ENCODE measurements at places on chromosomes 2 and 18.
A peak's percentile ranks its signal among the peaks of the same experiment; 100 is the strongest.

DNA sequence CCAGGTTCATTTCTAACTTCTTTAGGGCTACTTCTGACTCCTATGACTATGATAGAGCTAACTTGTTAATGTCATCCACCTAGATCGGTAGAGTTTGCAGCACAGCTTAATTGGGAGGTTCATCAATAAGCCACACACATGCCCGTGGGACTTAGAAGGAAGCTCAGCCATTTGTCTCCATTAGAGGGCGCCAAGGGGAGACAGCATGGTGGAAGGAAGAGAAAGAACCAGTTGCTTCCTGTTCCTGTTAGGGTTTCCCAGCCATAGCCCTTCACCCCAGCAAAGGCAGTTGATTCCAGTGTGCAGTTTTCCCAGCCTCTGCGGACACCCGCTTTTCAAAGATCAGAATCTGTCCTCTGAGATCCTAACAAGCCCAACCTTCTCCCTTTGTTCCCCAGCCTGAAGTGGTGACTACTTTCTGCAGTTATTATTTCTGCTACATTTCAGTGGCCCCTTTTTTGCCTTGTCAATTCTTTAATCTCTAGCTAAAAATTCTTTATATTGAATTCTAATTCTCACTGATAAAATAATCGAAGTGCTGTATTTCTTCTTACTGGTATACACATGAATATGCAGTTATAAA lies 30.3 kb downstream of the MAIP1 start:
- peak; percentile 64 for DNase-seq

GRCh38 chr2:11071211-11071610 lies 84.1 kb upstream of the SLC66A3 start:
- peak; percentile 14 for DNase-seq

DNA sequence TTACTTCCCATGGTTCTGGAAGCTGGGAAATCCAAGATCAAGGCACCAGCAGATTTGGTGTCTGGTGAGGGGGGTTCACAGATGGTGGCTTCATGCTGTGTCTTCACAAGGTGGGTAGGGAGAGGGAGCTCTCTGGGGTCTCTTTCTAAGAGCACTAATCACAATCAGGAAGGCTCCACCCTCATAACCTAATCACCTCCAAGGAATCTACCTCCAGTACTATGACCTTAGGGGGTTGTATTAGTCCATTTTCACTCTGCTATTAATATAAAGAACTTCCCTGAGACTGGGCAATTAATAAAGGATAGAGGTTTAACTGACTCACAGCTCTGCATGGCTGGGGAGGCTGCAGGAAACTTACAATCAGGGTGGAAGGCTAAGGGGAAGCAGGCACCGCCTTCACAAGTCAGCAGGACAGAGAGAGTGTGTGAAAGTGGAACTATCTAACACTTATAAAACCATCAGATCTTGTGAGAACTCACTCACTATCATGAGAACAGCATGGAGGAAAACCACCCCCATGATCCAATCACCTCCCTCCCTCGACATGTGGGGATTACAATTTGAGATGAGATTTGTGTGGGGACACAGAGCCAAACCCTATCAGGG lies 17.6 kb downstream of the TBC1D8 start:
- DNase-seq, result no peak

- DNase-seq, result no peak
Observed at GRCh38 chr18:68498636-68499035, 216.3 kb downstream of the TMX3 start.

DNA sequence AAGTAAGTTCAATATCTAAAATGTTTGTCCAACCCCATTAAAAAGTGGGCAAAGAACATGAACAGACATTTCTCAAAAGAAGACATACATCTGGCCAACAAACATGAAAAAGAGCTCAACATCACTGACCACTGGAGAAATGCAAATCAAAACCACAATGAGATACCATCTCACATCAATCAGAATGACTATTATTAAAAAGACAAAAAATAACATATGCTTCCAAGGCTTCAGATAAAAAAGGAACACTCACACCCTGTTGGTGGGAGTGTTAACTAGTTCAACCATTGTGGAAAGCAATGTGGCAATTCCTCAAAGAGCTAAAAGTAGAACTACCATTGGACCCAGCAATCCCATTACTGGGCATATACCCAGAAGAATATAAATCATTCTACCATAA lies 931.1 kb downstream of the LRP1B start:
- DNase-seq, result no peak

- no peak for DNase-seq
Observed at GRCh38 chr2:230130668-230131364, 62.1 kb upstream of the SLC16A14 start.

DNA sequence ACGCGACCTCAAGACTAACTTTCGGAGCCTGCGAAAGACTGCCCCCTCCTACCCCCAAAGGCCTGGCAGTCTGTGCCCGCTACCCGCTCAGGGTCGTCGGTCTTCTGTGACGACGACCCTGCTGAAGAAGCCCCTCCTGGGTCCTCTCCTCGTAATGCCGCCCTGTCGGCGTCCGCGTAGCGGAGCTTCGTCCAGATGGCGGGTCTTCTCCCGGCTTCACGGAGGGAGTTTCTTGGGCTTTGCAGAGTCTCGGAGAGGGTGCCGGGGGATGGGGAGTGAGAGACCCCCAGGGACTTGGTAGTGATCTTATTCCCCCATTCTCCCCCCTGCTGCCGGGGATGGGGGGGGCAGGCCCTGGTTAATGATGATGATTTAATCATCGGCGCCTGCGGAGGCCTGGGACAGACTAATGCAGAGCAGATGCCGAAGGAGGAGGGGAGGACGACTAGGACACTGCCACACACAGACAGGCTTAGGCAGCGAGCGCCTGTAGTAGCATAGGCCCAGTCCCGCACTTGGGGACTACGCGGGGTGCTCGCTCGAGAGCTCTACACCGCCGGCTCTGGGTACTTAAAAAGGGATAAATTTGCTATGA lies 528 bp upstream of the PCGF1 start:
- no peak for DNase-seq

- DNase-seq, result peak; percentile 20
Observed at GRCh38 chr2:41698678-41699422, 349.0 kb upstream of the PKDCC start.

- no peak for DNase-seq
Observed at GRCh38 chr18:57922885-57923284, 119.8 kb upstream of the ATP8B1 start.

DNA sequence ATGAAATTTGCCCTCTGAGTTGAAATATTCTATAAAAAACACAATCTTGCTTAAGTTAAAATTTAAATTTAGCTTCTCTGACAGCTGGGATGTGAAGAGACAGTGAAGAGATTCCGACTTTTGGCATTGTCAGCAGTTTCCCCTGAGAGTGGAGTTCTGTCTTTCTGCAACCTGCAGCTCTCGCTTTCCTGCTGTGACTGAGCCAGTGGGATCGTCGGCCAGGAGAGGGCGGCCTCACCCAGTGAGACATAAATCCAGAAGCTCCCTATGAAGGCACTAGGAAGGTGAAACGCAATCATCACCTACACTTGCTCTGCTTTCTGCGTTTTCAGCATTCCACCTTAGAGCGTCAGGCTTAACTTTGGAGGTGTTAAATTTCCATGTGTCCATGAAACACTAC lies 75.4 kb upstream of the HNMT start:
- DNase-seq, result peak; percentile 6

GRCh38 chr18:42606886-42607495 lies 508.5 kb downstream of the RIT2 start:
- no peak for DNase-seq

DNA sequence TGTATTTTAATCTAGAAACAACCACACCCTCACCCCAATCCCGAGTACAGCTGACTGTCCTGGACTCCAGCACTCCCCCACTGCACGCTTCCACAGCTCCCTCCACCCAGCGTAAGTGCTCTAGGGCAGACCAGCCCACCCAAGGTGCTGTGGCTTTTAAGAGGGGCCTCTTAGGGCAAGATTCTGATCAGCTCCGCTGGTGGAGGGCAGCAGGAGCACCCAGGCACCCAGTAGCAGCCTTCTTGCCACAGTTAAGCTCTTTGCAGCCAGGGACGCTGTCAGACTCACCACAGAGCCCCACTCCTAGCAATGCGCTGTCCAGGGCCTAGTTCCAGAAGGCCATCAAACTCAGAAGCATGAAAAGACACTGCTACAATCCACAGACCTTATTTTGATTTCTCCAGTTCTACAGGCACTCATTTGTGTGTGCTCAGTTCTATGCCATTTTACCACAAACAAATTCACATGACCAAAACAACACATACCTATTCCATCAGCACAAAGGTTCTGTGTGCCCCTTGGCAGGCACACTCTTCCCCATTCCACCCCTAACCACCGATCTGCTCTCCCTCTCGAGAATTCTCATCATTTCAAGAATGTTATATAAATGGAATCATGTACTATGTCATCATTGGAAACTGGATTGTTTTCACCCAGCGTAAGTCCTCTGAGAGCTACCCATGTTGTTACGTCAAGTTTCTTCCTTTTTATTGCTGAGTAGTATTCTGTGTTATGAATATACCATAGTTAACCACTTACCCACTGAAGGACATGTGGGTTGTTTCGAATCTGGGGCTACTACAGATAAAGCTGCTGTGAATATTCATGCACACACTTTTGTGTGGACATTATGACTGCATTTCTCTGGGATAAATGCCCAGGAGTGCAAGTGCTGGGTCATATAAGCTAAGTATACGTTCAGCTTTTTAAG lies 40.4 kb downstream of the PTPN2 start:
- no peak for DNase-seq

All from stimulated activated CD4-positive, alpha-beta T cell treated with anti-CD3 and anti-CD28 coated beads, Interleukin-2, amount 100 ng/mL, for 24 hours (primary cell).